ENCODE measurements at places on chromosomes 6 and 20.

DNA sequence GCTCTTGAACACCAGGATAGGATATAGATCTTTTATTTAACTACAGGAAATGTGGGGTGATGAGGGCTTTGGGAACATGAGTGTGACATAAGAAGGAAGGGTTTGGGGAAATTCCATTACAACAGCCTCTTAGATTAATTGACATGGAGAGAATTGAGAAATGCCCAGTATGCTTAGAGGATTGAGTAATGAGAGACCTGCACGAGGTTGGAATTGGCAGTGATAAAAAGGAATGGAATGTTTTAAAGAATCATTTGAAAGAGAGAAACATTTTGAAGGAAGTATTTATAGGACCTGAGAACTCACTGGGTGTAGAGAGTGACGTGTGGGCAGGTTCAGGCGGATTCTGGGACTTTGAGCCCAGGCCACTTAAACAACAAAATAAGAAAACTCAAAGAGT lies 227.0 kb downstream of the BMP2 start:
- no peak for DNase-seq

DNA sequence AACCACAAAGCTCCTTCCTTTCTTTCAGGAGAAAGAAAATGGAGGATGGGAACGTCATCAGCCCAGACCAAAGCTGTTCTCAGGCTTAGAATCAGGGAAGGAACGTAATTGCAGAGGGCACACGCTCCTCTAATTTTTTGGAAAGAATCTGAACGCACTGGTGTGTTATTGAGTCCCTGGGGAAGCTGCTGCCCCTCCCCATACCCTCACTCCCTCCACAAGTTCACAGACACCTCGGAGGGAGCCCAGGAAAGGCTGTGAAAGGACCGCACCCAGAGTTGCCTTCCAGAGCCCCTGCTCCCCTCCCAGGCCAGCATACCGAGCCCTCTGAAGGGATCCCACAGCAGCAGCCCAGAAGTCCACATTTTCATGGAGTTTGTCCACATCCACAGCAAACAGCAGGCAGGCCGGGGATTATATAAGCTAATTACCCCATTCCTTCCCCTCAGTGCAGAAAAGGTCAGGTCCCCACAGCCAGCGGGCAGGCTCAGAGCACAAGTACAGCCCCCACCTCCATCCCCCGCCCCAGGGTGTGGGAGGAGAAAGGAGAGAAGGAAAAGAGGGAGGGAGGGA lies 53.7 kb downstream of the ANKRD60 start:
- DNase-seq: no peak

DNA sequence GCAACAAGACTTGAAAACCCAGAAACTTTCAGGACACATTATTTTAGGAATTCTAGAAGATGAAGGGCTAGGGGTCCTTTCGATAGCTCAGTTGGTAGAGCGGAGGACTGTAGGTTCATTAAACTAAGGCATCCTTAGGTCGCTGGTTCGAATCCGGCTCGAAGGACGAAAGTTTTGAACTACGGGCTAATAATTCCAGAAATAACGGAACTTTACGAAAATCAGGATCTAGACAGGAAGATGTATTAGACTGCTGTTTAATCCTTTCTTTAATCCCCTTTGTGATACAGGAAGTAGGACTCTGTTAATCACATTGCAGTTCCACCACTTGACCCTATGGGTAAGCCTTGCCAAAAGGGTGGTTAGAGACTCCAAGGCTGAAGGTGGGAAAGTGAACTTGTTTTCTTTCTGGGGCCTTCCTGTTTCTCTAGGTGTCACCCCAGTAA lies 21.2 kb upstream of the ABT1 start:
- no peak for DNase-seq

DNA sequence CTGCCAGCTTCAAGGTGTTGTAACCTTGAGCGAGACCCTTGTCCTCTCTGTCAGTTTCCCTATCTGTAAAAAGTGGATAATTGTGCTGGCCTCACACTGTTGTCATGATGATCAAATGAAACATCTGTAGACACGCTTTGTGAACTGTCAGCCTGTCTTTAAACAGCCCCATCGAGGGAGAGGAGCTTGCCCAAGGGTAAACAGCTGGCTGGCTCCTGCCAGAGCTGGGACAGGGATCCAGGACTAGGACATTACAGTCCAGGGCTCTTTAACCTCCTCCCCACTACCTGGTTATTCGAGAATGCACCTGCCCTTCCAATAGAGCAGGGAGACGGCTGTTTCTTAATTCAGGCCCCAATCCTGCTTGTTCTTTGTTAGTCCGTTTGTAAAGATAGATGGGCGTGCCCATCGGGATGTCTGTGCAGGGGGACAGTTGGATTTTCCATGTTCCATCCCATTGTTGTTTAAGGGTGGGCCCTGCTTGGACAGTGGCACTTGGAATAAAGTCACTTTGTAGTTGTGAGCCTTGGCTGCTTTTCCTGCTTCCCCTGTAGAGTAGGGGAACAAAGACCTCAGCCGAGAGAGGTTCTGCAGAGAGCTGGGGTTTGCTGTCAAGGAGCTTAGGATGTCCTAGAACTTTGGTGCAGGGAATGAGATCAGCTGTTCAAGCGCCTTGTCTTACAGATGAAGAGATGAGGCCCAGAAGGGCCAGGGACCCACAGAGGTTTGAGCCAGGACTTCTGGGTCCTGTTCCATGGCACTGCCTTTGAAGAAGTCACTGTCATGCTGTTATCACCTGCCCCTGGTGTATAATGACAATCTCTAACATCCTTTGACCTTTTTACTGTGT lies 77.9 kb upstream of the MYL9 start:
- no peak for DNase-seq

GRCh38 chr20:38126932-38127621 lies 38.0 kb downstream of the TGM2 start:
- DNase-seq: no peak

DNA sequence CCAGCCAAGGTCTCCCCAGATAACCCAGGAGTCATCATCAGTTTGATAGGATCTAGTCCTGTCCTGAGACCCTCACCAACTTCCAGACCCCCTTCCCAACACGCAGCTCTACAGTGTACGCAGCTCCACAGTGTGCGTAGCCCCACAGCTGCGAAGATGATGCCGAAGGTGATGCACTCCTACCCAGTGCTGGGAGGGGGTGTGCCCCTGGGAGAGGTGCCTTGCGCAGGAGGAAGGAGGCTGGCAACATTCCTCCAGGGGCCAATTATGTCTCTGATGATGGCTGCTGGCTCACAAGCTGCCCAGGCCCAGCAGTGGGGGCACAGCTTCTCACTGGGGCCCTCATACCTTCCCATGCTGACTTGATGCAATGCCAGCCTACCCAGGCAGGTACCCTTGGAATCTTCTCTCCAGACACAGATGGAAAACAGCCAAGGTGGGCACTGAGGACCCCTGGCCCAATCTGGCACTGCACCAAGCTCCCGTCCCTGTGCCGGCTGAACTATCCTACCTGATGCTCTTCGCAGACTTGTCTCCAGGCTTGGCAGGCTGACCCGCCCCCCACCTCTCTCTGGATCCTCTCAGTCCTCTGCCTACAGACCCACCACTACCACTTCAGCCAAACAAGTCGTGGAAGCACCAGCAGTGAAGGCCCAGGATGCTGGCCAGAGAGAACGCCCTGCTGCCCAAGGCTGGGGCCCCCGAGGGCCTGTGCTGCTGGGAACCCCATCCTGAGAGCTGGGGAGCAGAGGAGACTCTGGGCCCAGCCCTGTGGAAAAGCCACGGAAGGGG lies 1.4 kb downstream of the ZNF512B start:
- no peak for DNase-seq

GRCh38 chr6:125210667-125211066 lies 57.1 kb downstream of the TPD52L1 start:
- DNase-seq: no peak

Measured in stimulated activated CD4-positive, alpha-beta T cell treated with anti-CD3 and anti-CD28 coated beads, Interleukin-1b, Interleukin-23, amount 100 ng/mL, for 1 hour (primary cell).